Esophagus mucosa (tissue), 1 donor: ENCODE measurements at places on chromosomes 11 and 22. TPM values are rescaled to one million over a fixed set of nuclear protein-coding genes. Genes with fewer than 3 reads are reported as not detected.
A peak's percentile ranks its signal among the peaks of the same experiment; 100 is the strongest.

- no peak for ATAC-seq
Measured at GRCh38 chr22:47285981-47286380, 523.5 kb downstream of the TBC1D22A start.

- ATAC-seq = peak; percentile 76
Measured at GRCh38 chr11:129803533-129803932, 12.1 kb upstream of the TMEM45B start.

GRCh38 chr11:70764356-70764905 lies 366.1 kb downstream of the CTTN start:
- no peak for ATAC-seq

Gene MMP8
- not detected for total RNA-seq

- no peak for ATAC-seq
Measured at GRCh38 chr22:47011131-47011858, 248.8 kb downstream of the TBC1D22A start.

DNA sequence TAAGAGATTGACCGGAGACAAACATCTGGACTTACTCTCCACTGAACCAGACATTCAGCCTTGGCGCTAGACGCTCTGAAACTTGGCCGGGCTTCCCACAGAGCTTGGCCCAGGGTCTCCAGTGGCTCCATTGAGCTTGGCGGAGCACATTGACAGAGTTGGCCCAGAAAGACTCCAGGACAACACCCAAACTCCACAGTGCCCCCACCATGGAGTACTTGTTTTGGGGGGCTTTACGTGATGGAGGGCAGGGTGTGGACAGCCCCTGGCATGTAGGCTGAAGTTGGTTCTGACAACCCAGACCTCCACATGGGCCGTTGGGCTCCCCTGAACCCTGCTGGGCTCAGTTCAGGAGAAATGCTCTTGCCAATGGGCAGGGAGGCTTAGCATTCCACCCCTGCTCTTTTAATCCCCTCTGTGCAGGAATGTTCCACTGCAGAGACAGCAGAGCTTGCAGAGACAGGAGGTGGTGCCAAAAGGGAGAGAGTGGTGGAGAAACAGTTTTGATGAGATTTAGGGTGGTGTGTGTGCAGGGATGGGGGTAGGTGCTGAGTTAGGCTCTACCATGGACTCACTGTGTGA lies 102.4 kb upstream of the TIMP3 start:
- no peak for ATAC-seq
